ENCODE measurements at places on chromosomes 1 and 21.

- no peak for DNase-seq
These were observed 59.0 kb upstream of the MACF1 start for GRCh38 chr1:39145331-39145965.

GRCh38 chr1:94949681-94950661 lies 23.1 kb upstream of the CNN3 start:
- DNase-seq = no peak

DNA sequence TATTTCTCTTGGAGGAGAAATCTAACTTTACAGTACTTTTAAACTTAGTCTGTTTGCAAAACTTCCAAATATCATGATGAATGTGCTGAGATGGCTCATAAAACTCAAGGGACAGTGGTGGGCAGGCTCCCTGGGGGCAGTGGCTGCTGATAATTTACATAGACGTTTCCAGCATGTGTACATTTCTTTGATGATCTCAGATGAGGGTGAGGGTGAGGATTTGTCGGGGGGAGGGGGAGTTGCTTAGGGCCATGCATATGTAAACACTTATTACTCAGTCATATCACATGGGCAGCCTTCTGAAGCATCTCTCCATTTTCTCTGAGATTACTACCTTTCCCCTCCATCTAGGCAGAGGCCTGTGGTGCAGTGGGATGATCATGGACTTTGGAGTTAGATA lies 152.9 kb upstream of the HMGB4 start:
- DNase-seq = no peak

- no peak for DNase-seq
These were observed 34.7 kb downstream of the IFNAR1 start for GRCh38 chr21:33359446-33359845.

Measured in stimulated activated CD8-positive, alpha-beta memory T cell treated with anti-CD3 and anti-CD28 coated beads, Interleukin-4, amount 100 ng/mL, for 1 hour (primary cell).